ENCODE measurements at places on chromosomes 16 and 17.

DNA sequence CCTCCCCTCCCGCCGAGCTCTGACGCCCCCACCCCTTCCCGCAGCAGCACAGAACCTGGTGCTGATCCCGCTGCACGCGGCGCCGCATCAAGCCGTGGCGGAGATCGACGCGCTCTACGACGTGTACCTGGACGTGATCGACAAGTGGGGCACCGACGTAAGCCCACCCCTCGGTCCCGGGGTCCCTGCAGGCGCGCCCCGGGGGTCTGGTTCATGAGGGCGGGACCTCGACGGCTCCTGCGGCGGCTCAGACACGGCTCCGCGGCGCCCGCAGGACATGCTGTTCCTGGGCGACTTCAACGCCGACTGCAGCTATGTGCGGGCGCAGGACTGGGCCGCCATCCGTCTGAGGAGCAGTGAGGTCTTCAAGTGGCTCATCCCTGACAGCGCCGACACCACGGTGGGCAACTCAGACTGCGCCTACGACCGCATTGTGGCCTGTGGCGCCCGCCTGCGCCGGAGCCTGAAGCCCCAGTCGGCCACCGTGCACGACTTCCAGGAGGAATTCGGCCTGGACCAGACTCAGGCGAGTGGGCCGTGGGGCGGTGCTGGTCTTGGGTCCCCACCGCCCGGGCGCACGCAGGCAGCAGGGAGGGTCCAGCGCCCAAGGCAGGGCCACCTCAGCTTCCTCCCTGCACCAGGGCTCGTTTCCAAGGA is 1.4 kb downstream of the DNASE1L2 start:
- no peak for DNase-seq

- DNase-seq: no peak
Observed at GRCh38 chr16:54283725-54284318, 2.8 kb downstream of the IRX3 start.

DNA sequence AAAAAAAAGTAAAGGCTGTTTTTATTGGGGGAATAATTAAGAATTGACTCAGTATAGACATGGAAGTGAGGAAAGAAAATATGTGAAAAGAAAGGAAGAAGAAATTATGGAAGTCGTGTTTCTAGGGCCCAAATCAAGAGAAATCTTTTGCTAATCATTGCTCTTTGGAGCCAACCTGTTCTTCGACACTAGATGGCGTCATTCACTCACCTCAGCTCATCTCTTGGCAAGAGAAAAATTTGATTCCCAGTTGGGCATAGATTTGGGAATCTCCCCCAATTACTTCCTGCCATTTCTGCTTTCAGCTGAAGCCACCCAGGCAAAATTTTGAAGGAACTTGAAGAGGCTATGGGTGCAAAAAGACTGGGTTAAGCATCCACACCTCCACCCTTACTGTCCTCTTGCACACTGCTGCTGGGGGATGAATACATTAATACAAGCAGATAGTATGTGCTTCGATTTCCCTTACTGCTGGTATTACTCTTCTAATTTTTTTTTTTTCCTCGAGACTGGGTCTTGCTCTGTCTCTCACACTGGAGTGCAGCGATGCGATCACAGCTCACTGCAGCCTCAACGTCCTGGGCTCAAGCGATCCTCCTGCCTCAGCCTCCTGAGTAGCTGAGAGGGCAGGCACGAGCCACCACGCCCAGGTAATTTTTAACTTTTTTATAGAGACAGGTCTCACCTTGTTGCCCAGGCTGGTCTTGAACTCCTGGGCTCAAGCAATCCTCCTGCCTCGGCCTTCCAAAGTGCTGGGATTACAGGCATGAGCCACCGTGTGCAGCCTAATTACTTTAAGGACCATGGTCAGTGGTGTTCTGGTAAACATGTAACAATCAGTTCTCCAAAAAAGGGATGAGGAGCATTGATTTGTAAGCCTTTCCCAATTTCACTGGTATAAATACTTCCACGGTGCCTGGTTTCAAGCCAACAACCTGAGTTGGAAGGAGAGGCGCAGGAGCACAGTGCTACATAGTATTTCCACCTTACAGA is 13.5 kb downstream of the PSMD7 start:
- no peak for DNase-seq

DNA sequence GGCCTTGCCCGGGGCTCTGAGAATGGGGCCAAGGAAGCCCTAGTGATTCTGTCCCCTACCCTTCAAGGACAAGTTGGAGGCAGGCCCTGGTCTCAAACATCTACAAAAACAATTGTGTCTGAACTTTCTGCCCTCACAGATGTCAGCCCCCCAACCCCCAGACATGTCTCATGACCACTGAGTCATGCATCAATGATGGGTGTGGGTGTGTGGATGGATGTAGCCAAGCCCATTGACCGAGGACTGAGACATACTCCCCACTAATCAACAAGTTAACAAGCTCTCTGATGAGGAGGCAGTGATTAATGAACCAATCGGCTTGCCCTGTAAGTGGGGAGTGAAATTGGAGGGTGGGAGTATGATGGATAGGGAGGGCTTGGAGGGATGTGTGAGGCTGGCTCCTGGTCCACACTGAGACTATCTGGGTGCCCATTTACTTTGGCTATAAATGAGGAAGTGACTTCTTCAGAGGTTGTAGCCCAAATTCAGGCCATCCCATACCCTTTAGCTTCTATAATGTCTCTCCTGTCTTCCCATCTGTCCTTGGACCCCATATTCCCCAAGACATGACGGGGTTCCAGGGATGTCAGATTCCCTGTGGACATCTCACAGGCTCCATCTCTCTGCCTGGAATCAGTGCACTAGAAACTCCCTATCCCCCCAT is 97.1 kb upstream of the TMEM97 start:
- no peak for DNase-seq

DNA sequence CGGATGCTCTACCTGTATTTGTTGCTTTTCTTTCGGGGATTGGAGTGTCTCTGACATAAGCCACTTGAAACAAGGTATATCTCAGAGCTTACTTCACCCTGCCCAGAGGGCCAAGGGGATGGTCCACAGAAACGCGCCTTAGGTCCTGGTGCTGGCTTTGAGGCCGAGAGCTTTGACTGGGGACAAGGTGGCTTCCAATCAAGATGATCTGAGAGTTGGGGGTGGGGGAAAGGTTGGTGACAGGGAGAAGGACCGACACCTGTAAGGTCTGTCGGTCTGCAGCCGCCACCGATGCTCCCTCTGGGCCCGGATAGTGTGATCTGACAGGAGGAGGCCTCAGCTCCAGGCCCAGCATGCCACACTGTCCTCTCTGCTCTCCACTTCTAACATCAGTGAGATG is 21.8 kb upstream of the SPATA32 start:
- DNase-seq: no peak

DNA sequence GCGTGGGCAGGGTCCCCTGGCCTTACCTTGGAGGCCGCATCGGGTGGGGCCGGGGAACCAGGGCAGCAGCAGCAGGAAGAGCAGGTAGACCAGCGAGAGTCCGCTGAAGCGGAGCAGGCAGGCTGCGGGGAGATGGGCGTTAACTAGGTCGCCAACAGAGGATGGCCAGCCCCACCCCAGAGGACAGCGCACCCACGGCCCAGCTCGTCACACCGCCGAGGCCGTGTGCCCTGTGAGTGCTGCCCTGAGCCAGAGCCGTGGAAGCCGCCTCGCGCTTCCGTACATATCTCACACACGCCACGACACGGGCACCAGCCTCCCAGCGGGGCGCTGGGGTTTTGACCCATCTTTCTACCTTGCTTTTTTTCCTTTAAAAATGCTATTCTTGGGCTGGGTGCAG is 35.7 kb downstream of the PIEZO1 start:
- DNase-seq: no peak

GRCh38 chr17:8160741-8161221 is 2.0 kb downstream of the VAMP2 start:
- no peak for DNase-seq

DNA sequence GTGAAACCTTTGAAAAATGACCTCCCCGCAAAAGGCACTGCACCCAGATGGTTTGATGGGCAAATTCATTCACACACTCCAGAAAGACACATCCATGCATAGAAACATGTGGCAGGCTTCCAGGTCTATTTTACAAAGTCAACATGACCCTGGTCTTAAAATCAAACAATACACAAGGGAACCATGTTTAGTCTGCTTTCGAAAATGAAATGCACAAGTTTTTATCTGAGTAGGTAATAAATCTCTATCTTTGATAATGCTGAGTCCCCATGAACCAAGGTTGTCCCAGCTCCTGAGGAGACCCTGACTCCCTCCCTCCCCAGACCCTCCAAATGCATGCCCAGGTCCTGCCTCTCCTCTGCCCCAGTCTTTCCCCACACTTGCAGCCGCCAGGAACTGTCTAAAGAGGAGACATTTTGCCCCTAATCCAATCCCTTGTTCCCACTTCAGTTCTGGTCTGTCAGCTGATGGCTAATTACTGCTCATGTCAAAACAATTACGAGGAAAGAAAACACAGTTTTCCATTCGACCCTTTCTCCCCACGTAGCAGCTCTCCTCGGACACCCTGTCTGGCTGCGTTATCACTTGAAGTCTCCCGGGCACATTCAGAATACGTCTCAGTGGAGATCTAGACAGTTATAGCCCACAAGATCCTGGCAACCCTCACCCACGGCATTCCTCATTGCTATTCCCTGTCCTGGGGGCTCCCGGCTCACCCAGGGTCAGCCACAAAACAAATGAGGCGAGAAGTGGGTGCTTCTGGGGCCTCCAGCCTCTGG is 68.8 kb upstream of the RCVRN start:
- no peak for DNase-seq

- DNase-seq: no peak
Observed at GRCh38 chr16:56264609-56264972, 73.3 kb downstream of the GNAO1 start.

GRCh38 chr17:66812571-66812970 is 22.3 kb upstream of the CACNG5 start:
- no peak for DNase-seq

DNA sequence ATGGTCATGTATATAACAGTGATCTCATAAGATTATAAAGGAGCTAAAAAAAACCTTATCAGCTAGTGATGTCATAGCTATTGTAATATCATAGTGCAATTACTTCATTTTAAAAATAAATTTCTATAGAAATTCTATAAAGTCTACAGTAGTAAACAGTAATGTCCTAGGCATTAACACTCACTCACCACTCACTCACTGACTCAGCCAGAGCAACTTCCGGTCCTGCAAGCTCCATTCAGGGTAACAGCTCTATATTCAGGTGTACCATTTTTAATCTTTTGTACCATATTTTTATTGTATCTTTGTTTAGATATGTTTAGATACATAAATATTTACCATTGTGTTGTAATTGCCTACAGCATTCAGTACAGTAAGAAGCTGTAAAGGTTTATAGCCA is 524.4 kb upstream of the CDH5 start:
- no peak for DNase-seq

DNA sequence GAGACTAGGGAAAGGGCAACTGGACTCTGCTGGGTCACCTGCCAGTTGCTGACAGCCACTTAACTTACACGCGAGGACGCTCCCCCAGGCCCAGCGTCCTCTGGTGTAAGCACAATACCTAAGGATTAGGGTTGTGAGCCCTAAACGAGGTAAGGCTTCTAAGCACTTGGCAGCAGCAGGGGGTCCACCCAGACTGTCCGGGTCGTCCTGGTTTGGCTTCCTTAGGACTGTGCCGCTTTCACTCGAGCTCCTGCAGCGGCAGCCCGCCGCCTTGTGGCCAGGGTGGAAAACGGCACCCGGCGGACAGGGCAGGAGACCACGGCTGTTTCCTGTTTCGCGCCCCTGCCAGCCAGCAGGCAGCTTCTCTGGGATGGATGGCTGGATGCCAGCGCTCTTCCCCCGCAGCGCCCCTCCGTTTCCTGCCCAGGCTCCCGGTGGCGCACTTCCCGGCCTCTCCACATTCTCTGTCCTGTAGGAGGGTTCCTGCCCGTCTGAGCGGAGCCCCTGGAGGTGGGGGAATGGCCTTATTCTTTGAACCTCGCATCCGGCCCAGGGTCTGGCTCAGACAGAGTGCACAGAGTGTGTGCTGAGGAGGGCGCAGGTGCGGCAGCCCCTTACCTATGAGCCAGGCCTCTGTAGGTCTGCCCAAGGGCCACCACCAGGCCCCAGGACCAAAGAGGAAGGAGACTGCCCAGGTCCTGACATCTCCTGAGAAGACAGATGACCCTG is 47.0 kb upstream of the AMZ2 start:
- no peak for DNase-seq

DNA sequence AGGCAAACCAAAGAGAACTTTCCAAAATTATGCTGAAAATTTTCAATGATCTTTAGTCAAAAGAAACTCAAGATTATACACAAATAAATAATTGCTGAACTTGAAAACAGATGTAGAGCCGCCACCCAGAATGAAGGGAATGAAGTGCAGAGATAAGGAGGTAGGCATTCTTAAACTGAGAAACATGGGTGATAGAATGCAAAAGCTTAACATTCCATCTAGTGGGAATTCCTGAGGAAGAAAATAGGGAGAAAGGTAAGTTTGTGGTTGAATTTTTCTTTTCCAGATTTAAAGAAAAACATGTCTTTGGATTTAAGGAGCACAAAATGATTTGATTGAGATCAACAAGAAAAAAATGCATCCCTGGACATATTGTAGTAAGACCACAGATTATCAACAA is 108.3 kb downstream of the ELAC2 start:
- DNase-seq: no peak

GRCh38 chr16:14249291-14250032 is 178.3 kb downstream of the MRTFB start:
- no peak for DNase-seq

DNA sequence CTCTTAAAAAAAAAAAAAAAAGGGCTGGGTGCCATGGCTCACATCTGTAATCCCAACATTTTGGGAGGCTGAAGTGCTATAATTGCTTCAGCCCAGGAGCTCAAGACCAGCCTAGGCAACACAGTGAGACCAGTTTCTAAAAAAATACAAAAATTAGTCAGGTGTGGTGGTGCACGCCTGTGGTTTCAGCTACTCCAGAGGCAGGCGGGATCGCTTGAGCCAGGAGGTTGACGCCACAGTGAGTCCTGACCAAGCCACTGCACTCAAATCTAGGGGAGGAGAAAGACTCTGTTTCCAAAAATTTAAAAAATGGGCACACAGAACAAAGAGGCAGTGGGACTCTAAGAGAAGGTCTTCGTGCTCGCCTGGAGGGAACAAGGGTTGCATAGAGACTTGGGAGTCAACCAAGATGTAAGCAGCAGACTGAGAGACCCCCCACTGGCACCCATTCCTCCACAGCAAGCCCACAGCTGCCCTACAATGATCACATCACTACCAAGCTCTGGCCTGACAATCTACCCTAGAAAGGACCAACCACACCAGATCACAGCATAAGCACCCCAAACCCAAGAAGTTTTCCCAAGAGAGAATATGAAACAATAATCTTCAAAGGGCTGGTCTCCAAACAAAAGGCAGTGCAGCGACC is 121.6 kb downstream of the ANKRD11 start:
- DNase-seq: no peak

DNA sequence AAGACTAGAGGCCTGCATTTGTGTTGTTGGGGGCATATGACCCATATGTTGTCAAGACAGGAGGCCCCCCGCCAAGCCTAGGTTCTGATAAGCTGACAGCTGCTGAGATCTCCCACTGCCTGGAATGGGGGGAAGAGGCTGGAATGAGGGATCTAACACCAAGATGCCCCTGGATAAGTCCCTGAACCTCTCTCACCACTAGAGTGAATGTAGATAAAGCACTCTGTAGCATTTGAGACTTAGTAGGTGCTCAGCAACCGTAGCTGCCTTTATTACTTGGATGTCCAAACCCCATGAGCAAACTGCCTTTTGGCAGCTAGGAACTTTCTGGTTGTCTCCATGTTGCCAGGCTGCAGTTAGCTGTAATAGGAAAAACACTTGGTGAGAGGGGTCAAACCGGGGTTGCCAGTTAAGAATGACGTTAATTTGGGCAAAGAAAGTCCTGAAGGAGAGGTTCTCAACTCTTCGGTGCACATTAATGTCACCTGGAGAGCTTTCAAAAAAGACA is 4.4 kb upstream of the RASL10B start:
- DNase-seq: no peak

- no peak for DNase-seq
Observed at GRCh38 chr16:87076950-87077749, 240.0 kb downstream of the C16orf95 start.

Data from GF-D8 (cell line).